ENCODE measurements at places on chromosomes 4 and X.

GRCh38 chr4:98204236-98204553 lies 57.0 kb upstream of the RAP1GDS1 start:
- no peak for DNase-seq

GRCh38 chr4:61507091-61507490 lies 307.0 kb downstream of the ADGRL3 start:
- no peak for DNase-seq

- no peak for DNase-seq
These were observed 385.8 kb downstream of the PPARGC1A start for GRCh38 chr4:23504083-23504482.

GRCh38 chr4:686413-687040 lies 2.4 kb downstream of the SLC49A3 start:
- DNase-seq = no peak

DNA sequence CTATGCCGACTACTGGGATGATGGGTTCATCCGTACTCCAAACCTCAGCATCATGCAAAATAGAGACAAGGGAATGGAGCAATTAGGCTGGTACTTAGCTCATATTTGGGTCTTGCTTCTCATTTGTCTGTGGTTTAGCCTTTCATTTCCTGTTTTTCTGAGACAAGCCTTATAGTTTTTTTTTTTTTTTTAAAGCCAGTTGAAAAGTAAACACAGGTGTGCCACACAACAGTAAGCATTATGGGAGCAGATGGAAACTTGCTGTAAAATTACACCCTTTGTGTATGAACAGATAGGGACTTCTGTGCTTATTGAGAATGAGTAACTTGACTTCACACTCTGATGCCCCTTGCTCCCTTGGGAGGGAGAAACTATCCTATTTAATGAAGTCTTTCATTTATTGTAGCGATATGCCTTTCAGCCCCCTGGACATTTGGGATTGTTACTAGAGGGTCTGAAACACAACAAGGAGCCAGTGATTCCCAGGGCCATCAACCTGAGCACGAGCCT lies 13.7 kb downstream of the RASSF6 start:
- no peak for DNase-seq

DNA sequence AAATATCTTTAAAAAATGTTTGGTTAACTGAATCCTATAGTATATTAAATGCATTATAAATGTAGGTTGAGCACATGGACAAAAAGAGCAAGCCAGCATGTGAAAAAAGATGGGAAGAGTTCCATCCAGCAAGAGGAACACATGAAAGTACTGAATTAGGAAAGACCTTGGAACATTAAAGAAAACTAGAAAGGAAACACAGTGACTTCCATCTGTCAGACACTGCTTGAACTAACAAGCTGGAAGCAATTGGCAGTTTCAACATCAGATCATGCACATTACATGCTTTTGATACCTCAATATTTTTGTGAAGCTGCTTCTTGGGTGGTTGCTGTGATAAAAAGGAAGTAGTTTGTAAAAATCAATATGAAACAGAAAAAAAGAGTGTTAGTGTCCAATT lies 626.8 kb upstream of the GNPDA2 start:
- DNase-seq = no peak

DNA sequence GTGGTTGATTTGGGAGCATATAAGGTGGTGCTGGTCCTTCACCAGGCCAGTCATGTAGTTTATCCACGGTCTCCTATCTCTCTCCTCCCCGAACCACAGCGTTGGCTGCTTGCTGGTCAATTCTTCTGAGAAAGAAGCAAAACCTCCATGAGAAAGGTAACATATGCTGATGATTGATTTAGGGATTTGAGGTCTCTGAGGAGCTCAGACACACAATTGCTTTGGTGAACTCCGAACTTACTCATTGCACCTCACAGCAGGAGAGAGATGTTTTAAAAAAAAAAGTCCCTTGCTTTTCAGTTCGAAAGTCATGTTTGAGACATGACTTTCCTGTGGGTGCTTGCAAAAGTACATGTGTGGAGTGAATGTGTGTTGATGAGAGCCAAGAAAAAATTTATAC lies 100.2 kb downstream of the TSPAN7 start:
- no peak for DNase-seq

GRCh38 chr4:25531272-25531671 lies 124.4 kb upstream of the SLC34A2 start:
- DNase-seq = no peak

GRCh38 chrX:72137846-72138495 lies 6.3 kb upstream of the RTL5 start:
- no peak for DNase-seq

DNA sequence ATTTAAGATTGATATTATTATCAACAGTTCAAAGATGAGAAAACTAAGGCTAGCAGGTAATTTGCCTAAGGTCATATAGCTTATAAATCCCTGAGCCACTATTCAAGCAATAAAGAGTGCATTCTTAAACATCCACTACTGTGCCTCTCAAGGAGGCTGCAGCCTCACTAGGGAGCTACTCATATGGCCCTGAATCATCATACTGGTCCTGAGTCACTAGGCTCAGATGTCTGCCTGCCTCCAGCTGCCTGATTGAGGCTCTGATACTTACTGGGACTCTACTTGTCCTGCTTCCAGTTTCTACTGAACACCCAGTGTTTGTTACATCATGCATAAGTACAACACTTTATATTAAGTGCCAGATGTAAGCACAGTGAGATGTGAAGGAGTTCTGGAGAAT lies 110.7 kb downstream of the AASDH start:
- DNase-seq = no peak

DNA sequence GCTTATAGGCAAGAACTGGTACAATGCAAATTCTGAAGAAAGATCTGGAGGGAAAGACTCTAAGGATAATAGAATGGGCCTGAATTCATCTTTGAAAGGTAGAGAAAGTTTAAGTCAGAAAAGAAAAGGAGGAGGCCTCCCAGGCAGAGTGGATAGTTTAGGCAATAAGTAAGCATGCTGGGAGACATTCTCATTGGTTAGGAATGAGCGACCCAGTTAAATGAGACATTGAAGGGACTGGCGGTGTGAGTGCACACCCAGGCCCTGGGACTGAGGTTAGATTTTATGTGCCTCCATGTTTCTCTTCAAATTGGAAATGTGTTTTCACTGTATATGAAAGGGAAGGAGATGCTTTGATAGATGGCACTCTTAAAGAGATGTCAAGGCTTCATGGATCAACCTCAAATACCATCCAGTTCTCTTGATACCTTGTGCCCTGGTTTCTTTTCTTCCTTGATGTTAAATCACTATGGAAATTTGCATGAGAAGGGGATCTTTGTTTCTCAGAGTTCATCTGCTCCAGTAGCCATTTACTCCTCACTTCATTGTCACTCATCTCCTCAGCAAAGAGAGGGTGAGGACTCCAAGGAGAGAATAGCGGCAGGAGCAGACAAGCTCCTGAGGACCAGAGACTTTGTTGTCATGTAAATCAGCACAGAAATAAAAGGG lies 584.2 kb upstream of the INTU start:
- DNase-seq = no peak

DNA sequence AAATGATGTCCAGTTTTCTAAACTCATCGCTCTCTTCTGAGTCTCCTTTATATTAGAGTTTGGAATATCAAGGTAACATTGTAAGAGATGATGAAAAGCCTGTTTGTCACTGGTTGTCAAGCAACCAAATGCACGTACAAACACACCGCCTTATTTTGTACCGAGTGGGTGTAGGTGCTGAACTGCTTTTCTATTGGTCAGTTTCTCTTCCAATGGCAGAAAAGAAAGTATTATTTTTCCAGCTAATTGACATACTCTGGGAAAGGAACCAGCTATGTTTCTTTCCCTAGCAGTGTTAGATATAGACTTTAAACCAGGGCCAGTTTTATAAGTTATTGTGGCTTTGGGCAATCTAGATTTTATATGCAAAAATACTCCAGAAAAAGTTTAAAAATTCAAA lies 6.6 kb upstream of the PPM1K start:
- no peak for DNase-seq

All from type B pancreatic cell (in vitro differentiated cells).